HT1080 (cell line): ENCODE measurements at places on chromosomes 12 and 14. TPM values are rescaled to one million over a fixed set of nuclear protein-coding genes. Genes with fewer than 3 reads are reported as not detected.

GRCh38 chr14:32627545-32628298, 298.6 kb downstream of the AKAP6 start:
- no peak for DNase-seq

- no peak for DNase-seq
These were observed 18.5 kb downstream of the ATL1 start for GRCh38 chr14:50578433-50578832.

DNA sequence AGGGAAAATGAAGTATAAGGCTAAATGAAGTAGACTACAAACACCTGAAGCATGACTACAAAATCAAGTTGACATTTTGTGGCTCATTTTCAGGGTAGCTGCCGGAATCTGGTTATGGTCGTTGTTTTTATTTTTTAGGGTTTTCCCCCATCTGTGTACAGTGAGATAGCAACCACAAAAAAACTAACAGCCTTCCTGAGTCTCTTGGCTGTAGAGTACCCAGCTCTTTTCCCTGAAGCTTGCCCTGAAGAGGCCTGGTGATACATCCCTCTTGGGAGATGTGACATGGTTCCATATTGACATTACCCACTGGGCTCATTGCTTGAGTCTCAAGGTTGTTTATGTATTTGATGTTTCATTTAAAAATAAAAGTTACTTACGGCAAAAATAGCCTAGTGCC, 424.0 kb downstream of the ZFP36L1 start:
- DNase-seq, result no peak

DNA sequence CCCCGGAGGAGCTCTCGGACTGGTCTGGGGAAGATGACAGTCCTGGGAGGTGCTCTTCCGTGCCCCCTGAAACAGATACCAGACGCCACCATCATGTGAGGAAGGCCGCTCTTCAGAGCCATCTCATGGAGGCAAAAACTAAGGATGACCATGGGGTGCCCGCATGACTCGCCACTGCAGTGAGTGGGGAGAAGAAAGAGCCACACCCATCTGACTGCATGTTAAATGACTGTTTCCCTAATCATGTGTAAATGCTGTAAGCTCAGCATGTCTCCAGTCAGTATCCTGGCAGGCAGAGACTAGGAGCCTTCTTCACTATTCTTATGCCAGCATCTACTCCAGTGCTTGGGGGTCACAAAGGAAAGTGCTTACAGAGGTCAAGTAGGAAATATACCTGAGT, 4.0 kb downstream of the STON2 start:
- peak; percentile 50 for DNase-seq

Gene NYNRIN
- total RNA-seq, result 0.03 and 0.05 TPM in 2 replicates

Gene KERA
- not detected in 2 replicates for total RNA-seq
